ENCODE measurements at places on chromosomes 11 and 22. TPM values are rescaled to one million over a fixed set of nuclear protein-coding genes. Genes with fewer than 3 reads are reported as not detected.

DNA sequence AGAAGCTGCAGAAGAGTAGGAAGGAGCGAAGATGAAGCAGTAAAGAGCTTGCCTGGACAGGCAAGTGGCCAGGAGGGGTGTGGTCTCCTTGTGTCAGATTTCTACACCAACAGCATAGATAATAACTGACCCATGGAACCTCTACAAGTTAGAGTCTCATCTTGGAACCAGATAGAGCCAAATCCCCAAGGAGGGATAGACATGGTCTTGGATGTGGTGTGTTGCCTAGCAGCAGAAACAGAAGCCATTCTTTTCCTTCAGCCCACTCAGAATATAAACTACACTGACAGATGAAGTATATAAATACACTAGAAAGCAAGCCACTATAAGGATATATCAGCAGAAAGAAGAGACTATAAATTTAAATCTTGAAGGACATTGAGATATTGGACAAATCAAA, 4.3 kb upstream of the CARD16 start:
- DNase-seq: no peak

GRCh38 chr11:46475926-46476545, 84.5 kb upstream of the CHRM4 start:
- no peak for DNase-seq

DNA sequence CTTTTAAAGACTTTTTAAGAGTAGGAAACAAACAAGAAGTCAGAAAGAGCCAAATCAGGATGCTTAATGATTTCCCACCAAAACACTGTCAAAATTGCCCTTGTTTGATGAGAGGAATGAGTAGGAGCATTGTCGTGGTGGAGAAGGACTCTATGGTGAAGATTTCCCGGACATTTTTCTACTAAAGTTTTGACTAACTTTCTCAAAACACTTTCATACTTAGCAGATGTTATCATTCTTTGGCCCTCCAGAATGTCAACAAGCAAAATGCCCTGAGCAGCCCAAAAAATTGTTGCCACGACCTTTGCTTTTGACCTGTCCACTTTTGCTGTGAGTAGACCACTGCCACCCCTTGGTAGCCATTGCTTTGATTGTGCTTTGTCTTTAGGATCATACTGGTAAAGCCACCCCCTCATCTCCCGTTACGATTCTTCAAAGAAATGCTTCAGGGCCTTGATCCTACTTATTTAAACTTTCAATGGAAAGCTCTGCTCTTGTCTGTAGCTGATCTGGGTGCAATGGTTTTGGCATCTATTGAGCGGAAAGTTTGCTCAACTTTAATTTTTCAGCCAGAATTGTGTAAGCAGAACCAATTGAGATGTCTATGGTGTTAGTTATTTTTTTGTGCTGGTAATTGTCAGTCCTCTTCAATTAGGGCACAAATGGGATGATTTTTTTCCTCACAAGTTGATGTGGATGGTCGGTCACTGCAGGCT, 67.2 kb downstream of the ADM start:
- no peak for DNase-seq

- no peak for DNase-seq
Observed at GRCh38 chr11:107040433-107041087, 22.3 kb upstream of the GUCY1A2 start.

GRCh38 chr22:41905411-41906202, 9.3 kb downstream of the SHISA8 start:
- no peak for DNase-seq

GRCh38 chr22:42353883-42354727, 78.1 kb downstream of the NFAM1 start:
- no peak for DNase-seq

The HOATZ gene
- total RNA-seq: 23.7 TPM

The AQP11 gene
- total RNA-seq: 16.0 TPM

The C22orf15 gene
- 0.68 TPM for total RNA-seq

The UBQLNL gene
- 8.8 TPM for total RNA-seq
